ENCODE measurements at places on chromosomes 5 and 9. TPM values are rescaled to one million over a fixed set of nuclear protein-coding genes. Genes with fewer than 3 reads are reported as not detected.

- DNase-seq, result no peak
- no peak overlapping the region for H3K4me3 ChIP-seq
- H3K27ac ChIP-seq, result no peak overlapping the region
- no peaks in the 10 kb centered on the region for H3K36me3 ChIP-seq
- H3K27me3 ChIP-seq, result no peaks in the 10 kb centered on the region
These were observed 18.4 kb upstream of the TTLL11 start for GRCh38 chr9:122111413-122112085.

- H3K36me3 ChIP-seq, result peaks cover 22% of the 10 kb centered on the region
- no peaks in the 10 kb centered on the region for H3K27me3 ChIP-seq
- no peaks in the 10 kb centered on the region for H3K4me1 ChIP-seq
- H3K27ac ChIP-seq, result no peak overlapping the region
- H3K4me3 ChIP-seq, result no peak overlapping the region
These were observed 32.1 kb downstream of the USP20 start for GRCh38 chr9:129867136-129868022.

PIP5K1B gene
- total RNA-seq, result 36.5 TPM

CSF1R gene
- total RNA-seq, result 48.7 TPM

NIPAL4 gene
- total RNA-seq, result not detected

HRCT1 gene
- 10.8 TPM for total RNA-seq

DNA sequence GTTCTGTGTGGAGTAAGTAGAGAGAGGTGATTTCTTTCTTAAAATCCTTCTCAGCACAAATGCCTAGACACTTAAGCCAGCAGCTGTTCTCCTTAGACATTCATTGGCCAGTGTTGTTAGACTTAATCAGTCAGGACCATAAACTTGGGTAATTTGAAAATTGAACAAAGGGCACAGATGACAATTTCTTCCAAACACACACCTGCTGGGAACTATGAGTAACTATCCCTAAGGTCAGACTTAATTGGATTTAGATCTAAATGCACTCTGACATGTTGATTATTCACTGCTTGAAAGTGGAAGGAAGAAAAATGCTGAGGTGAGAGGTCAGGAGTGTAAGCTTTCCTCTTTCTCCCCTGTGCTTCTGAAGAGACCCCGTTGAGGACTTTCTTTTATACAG, 1083.7 kb upstream of the DMAC1 start:
- H3K4me1 ChIP-seq, result no peaks in the 10 kb centered on the region
- no peak for DNase-seq
- H3K4me3 ChIP-seq, result no peak overlapping the region
- H3K27ac ChIP-seq, result no peak overlapping the region
- no peaks in the 10 kb centered on the region for H3K36me3 ChIP-seq

DNA sequence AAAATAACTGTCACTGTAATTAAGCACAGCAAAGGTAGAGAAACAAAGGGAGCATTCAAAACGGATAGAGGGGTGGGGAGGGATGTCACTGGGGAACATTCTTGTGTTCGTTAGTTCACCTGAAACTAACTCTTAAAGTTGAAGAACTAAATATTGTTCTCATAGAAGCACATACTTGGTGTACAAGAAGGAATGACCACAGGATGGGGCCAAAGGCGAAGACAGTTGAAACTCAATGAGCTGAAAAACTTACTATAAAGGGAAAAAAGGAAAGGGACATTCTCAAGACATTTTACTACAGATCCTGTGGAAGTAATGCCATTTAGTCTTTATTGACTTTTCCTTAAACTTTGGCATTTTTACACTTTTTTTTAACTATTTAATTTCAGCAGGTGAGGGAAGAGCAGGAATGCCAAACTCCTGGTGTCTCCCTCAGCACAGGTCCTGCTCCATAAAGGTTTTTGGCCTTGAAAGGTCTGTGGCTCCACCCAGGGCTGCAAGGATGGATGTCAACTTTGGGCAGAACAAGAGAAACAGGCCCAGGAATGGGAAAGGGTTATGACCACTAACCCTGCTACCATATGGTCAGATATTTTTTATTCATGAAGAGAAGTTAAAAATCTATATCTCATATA, 197.6 kb upstream of the RASA1 start:
- H3K36me3 ChIP-seq, result no peaks in the 10 kb centered on the region
- no peak overlapping the region for H3K27ac ChIP-seq
- H3K4me1 ChIP-seq, result no peaks in the 10 kb centered on the region
- H3K4me3 ChIP-seq, result no peak overlapping the region
- DNase-seq, result no peak

- no peak overlapping the region for H3K4me3 ChIP-seq
- no peaks in the 10 kb centered on the region for H3K36me3 ChIP-seq
- no peaks in the 10 kb centered on the region for H3K27me3 ChIP-seq
- no peak for DNase-seq
- H3K4me1 ChIP-seq, result no peaks in the 10 kb centered on the region
- H3K27ac ChIP-seq, result no peak overlapping the region
These were observed 138.8 kb downstream of the SMC2 start for GRCh38 chr9:104232781-104233341.

TLR4 gene
- 45.9 TPM for total RNA-seq

- H3K4me3 ChIP-seq, result no peak overlapping the region
- no peaks in the 10 kb centered on the region for H3K36me3 ChIP-seq
- DNase-seq, result no peak
- H3K27me3 ChIP-seq, result no peaks in the 10 kb centered on the region
- H3K27ac ChIP-seq, result no peak overlapping the region
These were observed 9.9 kb downstream of the MLANA start for GRCh38 chr9:5900622-5901021.

DNA sequence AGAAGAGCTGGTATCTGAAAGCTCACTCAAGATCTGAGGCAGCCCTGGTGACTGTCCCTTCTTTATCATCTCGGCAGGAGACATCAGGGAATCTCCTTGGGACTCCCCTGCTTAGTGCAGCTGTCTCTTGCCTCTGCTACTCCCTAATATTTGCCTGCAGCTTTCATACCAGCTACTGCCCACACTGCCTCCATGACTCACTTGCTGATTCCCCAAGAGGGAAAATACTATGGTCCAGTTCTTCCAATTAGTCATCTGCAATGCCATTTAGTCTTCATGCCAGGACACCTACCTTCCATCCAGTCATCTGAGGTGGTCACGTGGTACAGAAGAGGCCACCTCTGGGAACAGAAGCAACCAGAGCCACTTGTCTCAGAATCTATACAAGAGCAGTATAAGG, 270.8 kb downstream of the NTRK2 start:
- DNase-seq, result no peak
- no peaks in the 10 kb centered on the region for H3K36me3 ChIP-seq
- H3K27me3 ChIP-seq, result no peaks in the 10 kb centered on the region
- H3K4me3 ChIP-seq, result no peak overlapping the region

GRCh38 chr9:23551311-23551721, 274.7 kb downstream of the ELAVL2 start:
- H3K27ac ChIP-seq, result no peak overlapping the region
- H3K4me1 ChIP-seq, result no peaks in the 10 kb centered on the region
- H3K4me3 ChIP-seq, result no peak overlapping the region
- no peaks in the 10 kb centered on the region for H3K27me3 ChIP-seq
- DNase-seq, result no peak
- no peaks in the 10 kb centered on the region for H3K36me3 ChIP-seq

DNA sequence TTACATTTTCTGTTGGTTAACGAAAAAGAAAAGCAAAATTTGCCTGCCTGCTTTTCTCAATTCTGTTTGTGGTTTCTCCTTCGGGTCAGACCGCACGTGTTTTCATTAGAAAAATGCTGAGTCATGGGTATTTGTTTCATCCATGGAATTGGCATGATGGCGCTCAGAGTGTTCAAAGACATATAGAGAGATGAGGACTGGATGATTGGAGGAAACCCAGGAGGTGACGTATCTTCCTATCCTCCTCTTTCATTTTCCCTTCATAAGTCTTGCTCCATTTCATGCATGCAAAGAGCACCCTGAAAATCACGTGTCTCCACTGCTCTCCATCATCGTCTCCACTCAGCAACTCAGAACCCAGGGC, 353.8 kb upstream of the WWC1 start:
- H3K4me3 ChIP-seq, result no peak overlapping the region
- no peak overlapping the region for H3K27ac ChIP-seq
- no peak for DNase-seq
- no peaks in the 10 kb centered on the region for H3K36me3 ChIP-seq
- no peaks in the 10 kb centered on the region for H3K4me1 ChIP-seq

DNA sequence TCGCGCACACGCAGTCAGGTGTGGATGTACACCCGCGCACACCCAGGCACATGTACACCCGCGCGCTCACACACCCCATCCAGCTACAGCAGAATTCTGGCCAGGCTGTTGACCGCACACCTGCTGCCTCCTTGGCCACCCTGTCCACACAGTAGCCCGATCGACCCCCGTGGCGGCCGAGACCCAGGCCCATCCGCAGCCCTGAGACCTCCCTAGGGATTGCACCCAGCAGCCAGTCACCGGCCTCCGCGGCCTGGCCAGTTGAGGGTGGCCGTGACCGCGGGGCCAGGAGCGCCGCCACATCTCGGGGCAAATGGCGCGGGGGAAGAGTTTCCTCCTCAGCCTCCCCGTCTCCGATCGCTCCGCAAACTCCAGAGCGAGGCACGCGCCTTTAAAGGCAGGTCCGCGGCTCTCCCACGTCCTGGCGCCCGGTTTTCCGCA, 774 bp upstream of the ADAMTS16 start:
- H3K27ac ChIP-seq, result no peak overlapping the region
- H3K36me3 ChIP-seq, result no peaks in the 10 kb centered on the region
- no peak overlapping the region for H3K4me3 ChIP-seq

CAVIN4 gene
- 1.3 TPM for total RNA-seq

- H3K4me3 ChIP-seq, result no peak overlapping the region
- H3K36me3 ChIP-seq, result no peaks in the 10 kb centered on the region
- H3K4me1 ChIP-seq, result no peaks in the 10 kb centered on the region
- H3K27me3 ChIP-seq, result no peaks in the 10 kb centered on the region
- no peak for DNase-seq
These were observed 62.4 kb downstream of the ADAMTS12 start for GRCh38 chr5:33829430-33829829.

KCNN2 gene
- total RNA-seq, result 2.1 TPM

OR1J2 gene
- total RNA-seq, result not detected

TRPM6 gene
- 1.2 TPM for total RNA-seq

DNA sequence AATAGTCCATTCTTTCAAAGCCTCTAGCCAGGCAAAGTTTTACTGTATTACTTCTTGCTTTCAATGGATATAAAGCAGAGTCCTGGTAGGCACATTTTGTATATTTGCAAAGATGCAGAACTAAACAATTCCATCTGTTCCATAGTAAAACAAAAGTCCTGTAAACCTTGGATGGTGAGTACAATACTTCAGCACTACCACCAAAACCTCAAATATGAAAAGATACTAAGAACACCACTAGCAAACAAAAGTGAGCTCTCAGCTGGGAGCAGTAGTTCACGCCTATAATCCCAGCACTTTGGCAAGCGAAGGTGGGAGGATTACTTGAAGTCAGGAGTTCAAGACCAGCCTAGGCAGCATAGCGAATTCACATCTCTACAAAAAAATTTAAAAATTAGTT, 195.0 kb downstream of the MSX2 start:
- H3K4me3 ChIP-seq, result no peak overlapping the region
- no peak for DNase-seq
- H3K27me3 ChIP-seq, result no peaks in the 10 kb centered on the region
- H3K27ac ChIP-seq, result no peak overlapping the region
- no peaks in the 10 kb centered on the region for H3K4me1 ChIP-seq

DNA sequence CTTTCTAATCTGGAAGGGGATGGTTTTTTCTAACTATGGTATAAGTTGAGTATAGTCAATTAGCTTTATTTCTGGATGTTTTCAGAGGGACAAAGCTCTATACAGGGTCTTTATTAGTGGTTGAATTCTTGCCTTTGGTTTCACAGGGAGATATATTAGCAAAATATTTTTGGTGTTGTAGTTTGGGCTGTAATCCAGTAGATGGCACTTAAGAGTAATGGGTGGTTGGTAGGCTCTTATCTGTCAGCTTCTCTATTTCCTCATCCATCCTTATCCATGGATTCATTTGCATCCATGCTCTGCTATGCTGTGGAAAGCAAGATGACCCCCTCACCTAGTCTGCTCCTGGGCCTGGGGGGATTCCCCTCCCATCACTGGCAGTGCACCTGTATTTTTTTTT, 363.6 kb upstream of the CYLC2 start:
- no peak overlapping the region for H3K27ac ChIP-seq
- no peaks in the 10 kb centered on the region for H3K4me1 ChIP-seq
- H3K36me3 ChIP-seq, result no peaks in the 10 kb centered on the region
- DNase-seq, result no peak
- H3K27me3 ChIP-seq, result no peaks in the 10 kb centered on the region
- no peak overlapping the region for H3K4me3 ChIP-seq

DNA sequence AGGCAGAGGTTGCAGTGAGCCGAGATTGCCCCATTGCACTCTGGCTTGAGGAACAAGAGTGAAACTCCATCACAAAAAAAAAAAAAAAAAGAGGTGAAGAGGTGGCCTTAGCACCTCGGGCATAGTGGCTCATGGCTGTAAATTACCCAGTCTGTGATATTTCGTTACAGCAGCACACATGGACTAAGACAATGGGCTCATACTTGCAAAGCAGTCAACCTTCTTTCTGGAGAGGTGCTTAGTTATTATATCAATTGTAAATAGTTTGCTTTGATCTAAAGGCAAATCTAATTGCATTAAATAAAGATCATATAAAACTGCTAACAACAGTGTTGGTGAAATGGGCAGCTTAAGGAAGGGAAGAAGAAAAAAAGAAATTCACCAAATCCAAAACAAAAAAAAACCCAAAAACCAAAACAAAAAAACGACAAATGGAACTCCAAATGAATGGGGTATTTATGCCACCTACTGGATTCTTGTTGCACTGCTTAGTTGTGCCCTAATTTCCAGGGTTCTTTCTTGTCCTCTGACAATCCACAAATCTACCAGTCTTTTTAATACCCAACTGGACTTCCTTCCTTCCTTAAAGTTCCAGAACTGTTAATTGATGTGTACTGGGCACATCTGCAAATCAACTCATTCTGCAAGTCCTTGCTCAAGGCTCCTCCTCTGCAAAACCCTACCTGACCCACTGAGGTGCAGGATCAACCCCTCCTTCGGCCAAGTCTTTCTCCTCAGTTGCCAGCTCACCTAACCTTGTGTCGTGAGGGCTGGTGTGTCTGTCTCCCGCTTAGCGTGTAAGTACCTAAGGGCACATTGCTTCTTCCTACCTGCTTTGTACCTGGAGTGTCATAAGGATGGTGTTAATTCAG, 35.0 kb upstream of the DMRT1 start:
- no peak for DNase-seq
- no peak overlapping the region for H3K27ac ChIP-seq
- no peaks in the 10 kb centered on the region for H3K4me1 ChIP-seq
- H3K27me3 ChIP-seq, result no peaks in the 10 kb centered on the region
- H3K4me3 ChIP-seq, result no peak overlapping the region

NTRK2 gene
- 0.98 TPM for total RNA-seq

- H3K27me3 ChIP-seq, result no peaks in the 10 kb centered on the region
- no peaks in the 10 kb centered on the region for H3K4me1 ChIP-seq
- DNase-seq, result no peak
- no peak overlapping the region for H3K4me3 ChIP-seq
These were observed 261.2 kb downstream of the ANXA1 start for GRCh38 chr9:73412874-73413273.

FCN2 gene
- not detected for total RNA-seq

Measured in upper lobe of right lung (tissue), 1 donor.